ENCODE measurements at places on chromosomes 4 and X.

DNA sequence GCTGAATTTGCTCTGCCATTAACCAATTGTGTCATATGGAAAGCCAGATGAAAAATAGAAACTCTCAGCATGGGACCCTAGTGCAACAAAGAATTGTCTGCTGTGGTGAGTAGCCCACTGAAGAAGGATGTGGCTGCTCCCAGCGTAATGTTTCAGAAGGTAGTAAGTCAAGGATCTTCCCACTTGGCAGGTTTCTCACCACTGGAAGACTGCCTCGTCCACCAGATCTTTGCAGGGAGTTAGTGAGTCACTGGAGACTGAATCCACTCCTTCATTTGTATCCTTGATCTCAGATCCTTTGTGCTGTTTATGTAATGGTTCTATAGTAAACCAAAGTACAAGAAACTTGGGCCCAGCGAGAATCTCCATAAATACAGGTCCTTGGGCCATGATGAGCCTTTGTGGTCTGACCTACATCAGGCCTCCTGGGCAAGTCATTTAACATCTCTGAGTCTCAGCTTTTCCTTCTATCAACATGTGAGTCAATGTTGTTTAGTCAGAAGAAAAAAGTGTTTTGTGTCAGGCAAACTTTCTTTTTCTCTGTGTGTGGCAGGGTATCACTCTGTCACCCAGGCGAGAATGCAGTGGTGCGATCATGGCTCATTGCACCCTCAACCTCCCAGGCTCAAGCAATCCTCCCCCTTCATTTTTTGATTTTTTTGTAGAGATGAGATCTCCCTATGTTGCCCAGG is 78.0 kb upstream of the CCDC160 start:
- DNase-seq: no peak

GRCh38 chrX:139304471-139304870 is 226.1 kb upstream of the F9 start:
- DNase-seq: no peak

DNA sequence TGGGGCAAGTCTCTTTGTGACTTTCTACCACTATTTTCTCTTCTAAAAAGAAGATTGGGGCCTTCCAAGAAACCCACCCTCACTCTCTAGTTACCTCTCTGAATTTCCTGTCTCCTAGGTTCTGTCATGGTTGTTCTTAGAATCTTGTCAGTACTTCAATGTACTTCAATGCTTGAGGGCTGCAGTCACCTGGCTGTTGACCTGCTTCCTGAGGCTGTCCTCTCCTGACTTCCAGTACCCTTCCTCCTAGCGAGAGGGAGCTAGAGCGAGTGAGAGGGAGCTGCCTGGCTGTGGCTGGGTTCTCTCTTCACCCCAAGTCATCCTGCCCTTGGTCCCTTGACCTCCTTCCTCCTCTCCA is 17.7 kb downstream of the CD99L2 start:
- no peak for DNase-seq

- no peak for DNase-seq
Observed at GRCh38 chrX:63934791-63935190, 149.8 kb upstream of the ARHGEF9 start.

GRCh38 chr4:40800064-40800463 is 50.3 kb downstream of the NSUN7 start:
- no peak for DNase-seq

- no peak for DNase-seq
Observed at GRCh38 chr4:2373532-2373931, 44.9 kb downstream of the ZFYVE28 start.

DNA sequence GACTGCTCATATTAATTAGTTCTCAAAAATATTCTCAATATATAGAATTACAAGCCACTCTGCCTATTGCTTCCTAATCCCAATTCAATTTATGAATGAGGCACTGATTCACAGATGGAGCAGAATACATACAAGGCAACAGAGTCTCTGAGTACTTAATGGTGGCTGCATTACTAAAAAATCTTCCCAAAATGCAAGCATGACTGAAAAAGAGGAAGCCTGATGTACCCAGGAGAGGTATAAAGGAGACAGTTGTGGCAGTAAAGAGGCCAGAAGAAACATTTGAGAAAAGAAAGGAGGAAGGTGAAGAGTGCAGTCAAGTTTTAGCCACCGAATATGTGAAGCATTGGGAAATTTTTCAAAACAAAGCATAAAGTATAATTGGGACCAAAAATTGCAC is 163.2 kb upstream of the INTU start:
- no peak for DNase-seq

DNA sequence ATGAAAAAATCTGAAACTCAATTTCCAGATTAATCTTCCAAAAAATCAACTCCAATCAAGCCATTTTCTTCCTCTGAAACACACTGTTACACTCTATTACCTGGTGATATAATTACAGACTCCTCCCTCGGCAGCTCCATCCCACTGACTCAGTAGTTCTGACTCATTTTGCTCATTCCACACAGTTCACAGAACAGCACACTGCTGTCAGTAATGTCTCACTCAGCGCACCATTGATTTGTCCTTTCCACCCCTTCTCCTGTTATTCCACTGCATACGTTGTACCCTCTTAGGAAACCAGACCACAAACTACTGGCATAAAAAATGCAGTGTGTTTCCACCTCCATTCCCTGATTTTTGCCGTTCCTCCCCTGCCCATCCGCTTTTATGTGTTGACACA is 212.7 kb downstream of the SLIT2 start:
- no peak for DNase-seq
